ENCODE measurements at places on chromosomes 4 and X.
A peak's percentile ranks its signal among the peaks of the same experiment; 100 is the strongest.

GRCh38 chrX:2262668-2263055 lies 238.1 kb downstream of the DHRSX start:
- DNase-seq = no peak

DNA sequence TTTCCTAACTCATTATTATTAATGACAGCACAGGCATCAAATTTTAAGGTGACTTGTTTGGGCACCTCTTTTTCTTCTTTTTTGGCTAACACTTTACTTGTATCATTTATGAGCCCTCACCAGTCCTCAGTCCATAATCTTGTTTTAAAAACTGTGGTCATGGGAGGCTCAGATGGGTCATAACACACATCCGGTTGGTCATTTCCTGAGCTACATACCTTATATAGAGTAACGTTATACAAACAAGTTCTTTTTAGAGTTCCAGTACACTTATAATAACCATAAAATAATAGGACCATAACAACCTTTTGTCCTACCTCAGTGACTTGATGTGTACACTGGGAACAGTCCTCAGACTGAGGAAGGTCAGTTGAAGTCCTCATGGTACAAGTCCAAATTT lies 21.1 kb upstream of the PLS3 start:
- DNase-seq = no peak

GRCh38 chr4:145618210-145618931 lies 814 bp upstream of the MMAA start:
- no peak for DNase-seq

- DNase-seq = no peak
These were observed 39.8 kb upstream of the NAP1L5 start for GRCh38 chr4:88737307-88737941.

- DNase-seq = no peak
These were observed 5.9 kb upstream of the PLAC1 start for GRCh38 chrX:134664202-134664601.

- DNase-seq = no peak
These were observed 50.9 kb downstream of the CPZ start for GRCh38 chr4:8643441-8643840.

- no peak for DNase-seq
These were observed 15.8 kb upstream of the VEGFD start for GRCh38 chrX:15399962-15400391.

DNA sequence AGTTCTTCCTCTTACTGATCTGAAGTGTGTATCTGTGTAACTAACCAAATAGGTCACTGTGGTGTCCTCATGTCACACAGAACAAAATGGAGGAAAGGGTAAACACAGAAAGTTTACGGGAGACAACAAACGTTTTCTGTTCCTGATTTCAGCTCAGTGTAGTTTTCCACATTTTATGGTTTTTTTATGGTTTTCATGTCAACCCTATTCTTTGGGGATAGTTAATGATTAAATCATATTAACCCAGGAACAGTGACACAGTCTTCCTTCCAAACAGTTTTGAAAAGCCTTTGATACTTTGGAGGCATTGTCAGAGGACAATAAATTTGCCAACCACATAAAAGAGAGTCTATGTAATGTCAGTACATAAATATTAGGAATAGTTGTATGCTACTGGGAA lies 4.2 kb downstream of the LNX1 start:
- DNase-seq = no peak

- no peak for DNase-seq
These were observed 324.4 kb downstream of the ZNF674 start for GRCh38 chrX:46220822-46221221.

- DNase-seq = no peak
These were observed 287.4 kb downstream of the SMARCA1 start for GRCh38 chrX:129235903-129236302.

DNA sequence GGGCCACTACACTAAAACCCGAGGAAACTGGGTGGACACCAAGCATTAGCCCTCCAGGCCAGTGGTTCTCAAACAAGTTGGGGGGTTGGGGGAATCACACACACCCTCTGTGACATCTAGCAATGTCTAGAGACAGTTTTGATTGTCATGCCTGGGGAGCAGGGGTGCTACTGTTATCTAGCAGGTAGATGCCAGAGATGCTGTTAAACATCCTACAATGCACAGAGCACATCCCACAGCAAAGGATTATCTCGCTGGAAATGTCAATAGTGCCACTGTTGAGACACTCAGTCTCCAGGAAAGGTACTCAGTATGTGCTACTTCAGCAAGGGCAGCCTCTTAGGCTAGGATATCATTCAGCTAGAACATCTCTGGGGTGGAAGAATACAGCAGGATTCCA lies 1.3 kb downstream of the SMC1A start:
- no peak for DNase-seq

DNA sequence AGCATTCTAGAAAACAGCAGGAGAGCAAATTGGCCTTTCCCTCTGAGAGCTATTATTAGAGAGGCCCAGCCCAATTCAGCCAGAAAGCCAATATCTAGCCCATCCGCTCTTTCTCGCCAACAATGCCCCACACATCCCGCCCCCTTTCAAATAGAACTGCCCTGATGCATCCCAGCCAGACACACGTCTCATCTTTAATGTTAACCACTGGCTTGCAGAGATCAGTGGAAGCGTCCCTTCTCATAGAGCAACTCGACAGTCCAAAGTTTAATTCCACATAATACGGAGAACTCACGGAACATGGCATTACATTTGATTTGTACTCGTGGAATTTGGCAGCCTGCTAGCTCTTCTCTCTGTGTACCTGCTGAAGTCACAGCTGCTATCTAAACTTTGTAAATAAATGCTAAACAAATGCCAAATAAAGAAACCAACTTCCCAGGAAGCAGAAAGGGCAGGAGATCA lies 304.4 kb downstream of the DHX15 start:
- no peak for DNase-seq

DNA sequence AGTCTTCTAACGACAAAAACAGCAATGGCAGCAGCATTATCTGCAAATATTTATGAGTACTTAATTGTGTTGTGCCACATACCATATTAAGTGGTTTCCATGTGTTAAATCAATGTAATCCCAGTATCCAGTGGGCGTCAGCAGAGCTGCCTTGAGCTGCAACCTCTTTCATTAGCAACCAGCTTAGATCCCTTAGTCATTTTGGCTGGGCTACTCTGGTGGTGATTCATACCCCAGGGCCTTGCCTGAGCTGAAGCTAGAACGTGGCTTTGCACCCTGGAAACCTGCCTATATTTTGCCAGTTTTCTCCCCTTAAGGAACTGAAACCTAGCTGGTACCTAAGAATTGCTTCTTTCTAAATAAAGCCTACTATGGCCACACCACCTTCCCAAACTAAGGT lies 474.3 kb upstream of the FTHL17 start:
- DNase-seq = no peak

GRCh38 chr4:145279122-145279960 lies 99.0 kb upstream of the OTUD4 start:
- DNase-seq = peak; percentile 91

DNA sequence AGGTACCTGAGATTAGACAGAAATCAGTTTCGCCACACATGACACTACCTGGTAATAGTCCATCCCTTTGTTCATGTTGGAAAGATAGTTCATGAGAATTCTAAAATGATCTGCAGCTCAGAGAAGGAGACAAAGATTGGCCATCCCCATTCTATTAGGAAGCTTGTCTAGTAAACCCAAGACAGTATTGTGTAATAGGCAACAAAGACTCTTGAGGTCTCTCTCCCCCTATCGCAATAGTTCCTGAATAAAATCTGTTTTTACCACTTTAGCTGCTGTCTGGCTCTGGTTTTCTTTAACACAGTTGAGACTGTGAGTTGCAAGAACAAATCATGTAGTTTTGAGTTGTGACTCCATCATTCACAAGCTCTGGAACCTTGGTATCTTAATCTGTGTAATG lies 14.8 kb upstream of the BBS7 start:
- no peak for DNase-seq

DNA sequence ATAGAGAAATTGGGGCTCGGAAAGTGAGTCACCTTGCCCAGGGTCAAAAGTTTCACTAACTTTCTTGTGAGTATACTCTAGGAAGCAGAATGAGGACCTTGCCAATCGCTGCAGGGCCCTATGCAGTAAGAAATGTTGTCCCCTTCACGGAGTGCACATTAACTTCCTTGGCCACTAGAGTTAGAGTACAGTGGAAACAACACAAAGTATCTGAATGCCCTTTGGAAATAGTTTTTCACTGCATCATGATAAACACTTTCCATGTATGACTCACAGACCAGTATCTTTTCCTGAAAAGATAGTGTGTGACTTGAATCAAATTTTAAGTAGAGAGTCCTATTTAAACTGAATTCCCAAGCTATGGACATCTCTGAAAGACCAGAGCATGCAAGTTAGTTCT lies 45.5 kb upstream of the STK26 start:
- DNase-seq = no peak

DNA sequence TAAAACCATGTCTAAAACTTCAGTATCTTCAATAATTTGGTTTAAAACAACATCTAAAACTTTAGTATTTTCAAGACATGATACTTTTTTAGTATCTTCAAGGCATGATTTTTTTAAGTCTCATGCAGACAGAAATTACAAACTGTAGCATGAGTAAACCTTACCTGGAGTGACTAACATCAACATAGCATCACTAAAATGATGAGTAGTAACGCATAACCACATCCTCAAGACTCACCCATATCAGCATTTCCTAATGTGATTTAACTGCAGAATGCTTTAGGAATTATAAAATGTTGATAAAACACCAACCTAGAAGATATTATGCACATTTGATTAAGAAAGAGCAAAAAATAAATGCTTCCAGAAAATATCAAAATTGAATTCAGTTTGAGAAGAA lies 19.7 kb upstream of the EDNRA start:
- DNase-seq = no peak

DNA sequence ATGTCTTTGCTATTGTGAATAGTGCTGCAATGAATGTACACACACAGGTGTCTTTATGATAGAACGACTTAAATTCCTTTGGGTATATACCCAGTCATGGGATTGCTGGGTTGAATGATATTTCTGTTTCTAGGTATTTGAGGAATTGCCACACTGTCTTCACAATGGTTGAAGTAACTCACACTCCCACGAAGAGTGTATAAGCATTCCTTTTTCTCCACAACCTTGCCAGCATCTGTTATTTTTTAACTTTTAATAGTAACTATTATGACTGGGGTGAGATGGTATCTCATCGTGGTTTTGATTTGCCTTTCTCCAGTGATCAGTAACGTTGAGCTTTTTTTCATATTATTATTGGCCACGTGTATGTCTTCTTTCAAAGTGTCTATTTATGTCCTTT lies 17.6 kb upstream of the DCUN1D4 start:
- DNase-seq = no peak

DNA sequence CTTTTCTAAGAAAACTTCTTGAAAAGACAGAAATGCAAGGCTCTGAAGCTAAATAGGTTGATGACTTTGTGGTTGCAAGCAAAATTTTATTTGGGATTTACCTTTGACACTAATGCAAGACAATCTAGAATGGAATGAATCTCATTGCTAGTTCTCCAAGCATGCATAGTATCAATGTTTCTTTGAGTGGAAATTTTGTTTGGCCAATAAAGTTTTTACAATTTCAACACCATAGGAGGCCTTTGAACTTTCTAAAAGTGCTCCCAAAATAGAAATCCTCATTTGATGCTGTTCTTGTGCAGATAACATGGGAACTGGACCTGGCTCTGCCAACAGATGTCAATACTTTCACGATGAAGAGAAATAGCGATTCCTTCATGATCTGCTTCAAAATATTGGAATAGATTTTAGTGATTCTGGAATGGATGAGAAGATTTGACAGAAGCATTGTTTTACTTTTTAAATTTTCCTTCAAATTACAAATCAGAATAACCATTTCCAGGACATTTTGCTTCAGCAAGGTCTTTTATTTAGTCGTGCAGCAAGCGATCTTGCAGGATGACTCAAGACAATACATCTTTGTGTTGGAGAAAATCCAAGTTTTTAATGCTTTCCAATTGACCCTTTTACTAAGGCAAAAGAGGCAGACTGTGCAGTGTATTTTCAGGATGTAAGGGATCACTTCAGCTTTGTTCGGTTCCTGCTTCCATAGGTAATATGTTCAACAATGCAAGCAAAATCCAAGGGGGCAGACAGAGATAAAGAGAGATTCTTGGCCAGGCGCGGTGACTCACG lies 51.7 kb upstream of the OTUD4 start:
- peak; percentile 64 for DNase-seq

DNA sequence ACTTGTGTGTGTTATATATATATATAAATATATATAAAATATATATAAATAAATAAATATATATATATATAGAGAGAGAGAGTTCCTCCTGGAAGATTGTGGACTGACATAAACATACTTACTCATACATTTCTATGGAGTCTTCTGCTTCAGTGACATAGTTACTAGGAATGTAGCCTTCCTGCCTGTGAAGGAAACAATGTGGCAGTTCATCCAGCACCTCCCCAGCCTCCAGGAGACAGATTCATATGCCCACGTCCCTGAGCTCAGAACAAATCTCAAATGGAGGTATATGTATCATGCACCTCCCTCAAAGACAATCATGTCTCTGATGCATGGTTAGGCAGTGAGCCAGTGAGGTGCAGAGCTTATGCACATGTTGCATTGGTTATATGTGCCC lies 11.4 kb upstream of the TIMM8A start:
- no peak for DNase-seq

DNA sequence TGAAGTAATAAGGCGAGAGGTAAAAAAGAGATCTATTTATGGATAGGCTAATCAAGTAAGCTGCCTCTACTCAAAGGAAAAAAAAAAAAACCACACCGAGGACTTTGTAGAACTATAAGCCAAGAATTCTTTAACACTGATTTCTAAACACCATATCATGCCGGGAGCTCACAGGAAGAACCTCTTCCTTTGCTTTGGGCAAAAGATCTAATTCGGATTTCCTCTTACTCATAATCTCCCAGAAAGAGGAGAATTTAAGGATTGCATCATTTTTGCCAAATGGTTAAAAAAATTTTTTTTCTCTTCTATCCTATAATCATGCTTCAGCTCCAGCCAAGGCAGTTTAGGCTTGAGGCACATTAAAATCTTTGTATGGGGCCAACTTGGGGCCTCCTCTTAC lies 95.5 kb downstream of the ZNF827 start:
- DNase-seq = no peak

DNA sequence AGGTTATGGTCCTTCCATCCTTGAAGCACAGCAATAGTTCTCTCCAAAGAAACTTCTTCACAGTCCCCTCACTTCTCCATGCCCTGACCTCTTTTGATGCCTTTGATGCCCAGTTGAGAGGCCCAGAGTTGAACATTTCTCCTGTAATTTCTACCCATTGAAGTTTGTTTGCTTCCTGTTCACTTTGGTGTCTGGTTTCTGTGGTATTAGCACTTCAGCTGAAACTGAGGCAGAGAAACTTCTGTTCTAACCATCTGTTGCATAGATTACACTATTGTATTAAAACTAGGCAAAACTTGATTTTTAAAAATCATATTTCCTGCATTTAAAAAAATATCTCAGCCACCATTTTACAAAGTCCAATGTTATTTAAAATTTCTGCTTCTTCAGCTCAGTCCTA lies 89.8 kb upstream of the ADGRG2 start:
- DNase-seq = no peak

DNA sequence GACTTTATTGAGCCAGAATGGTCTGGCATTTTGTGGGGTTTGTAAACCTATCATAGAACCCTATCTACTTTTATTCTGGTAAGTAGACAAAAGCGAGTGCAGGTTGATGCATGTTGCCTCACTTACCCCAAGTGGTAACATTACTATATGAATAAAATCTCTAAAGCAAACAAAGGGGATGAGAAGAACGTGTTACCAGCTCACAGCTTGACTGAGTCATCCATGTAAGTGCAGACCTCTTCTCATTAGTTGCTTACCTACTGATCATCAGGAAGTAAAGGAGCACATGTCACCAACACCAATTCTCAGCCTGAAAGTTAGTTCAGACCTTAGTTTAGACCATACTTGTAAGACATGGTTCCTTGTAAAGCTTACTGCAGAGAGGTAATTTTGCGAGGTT lies 1328.3 kb downstream of the C4orf33 start:
- no peak for DNase-seq
